Ovary (tissue), 10 donors: ENCODE measurements at places on chromosomes 12 and 14. TPM values are rescaled to one million over a fixed set of nuclear protein-coding genes. Genes with fewer than 3 reads are reported as not detected.

DNA sequence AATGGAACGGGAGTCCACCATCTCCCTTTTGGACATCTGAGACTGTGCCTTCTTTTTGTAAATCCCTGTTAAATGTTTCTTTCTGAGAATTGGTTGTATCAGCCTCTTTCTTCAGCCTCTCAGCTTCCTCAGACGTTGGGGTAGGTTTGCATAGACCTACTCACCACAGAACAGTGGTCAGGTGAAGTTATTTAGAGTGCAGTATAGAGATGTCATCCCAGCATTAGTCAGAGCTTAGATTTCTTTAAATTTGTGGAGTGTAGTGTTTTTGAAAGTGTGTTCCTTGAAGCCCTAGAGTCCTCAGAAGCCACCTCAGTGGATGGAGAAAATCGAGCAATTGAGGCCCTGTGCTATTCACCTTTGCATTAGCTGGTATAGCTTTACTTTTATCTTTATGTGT lies 8.9 kb upstream of the EEA1 start:
- no peak for DNase-seq
- no peaks in the 10 kb centered on the region for H3K36me3 ChIP-seq
- no peak overlapping the region for H3K27ac ChIP-seq
- no peak overlapping the region for H3K4me3 ChIP-seq

- no peaks in the 10 kb centered on the region for H3K36me3 ChIP-seq
- no peaks in the 10 kb centered on the region for H3K27me3 ChIP-seq
These were observed 6.3 kb downstream of the CLEC2A start for GRCh38 chr12:9925705-9926393.

Gene VEZT
- total RNA-seq, result 67.7 TPM

DNA sequence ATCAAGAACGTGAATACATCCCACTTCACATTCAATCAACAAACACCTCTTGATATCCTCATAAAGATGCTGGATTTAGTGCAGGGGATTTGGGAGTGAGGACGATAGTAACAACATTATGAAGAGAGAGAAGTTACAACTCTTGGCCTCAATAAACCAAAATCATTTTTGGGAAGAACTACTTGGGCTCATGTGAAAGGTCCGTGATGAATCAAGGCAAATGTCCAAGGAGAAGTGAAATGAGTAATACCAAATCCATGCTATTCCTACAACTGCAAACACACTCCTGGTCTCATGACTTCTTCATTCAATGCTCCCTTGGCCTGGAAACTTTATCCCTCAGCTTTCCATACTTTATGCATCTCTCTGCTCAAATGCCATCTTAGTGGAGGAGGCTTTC lies 162.0 kb upstream of the LMNTD1 start:
- no peak for DNase-seq
- H3K36me3 ChIP-seq, result no peaks in the 10 kb centered on the region
- H3K4me1 ChIP-seq, result no peaks in the 10 kb centered on the region
- H3K4me3 ChIP-seq, result no peak overlapping the region
- H3K27me3 ChIP-seq, result no peaks in the 10 kb centered on the region

Gene OSBPL8
- 55.4 TPM for total RNA-seq

- H3K27ac ChIP-seq, result peak overlapping the region; percentile 63
- DNase-seq, result no peak
- H3K36me3 ChIP-seq, result no peaks in the 10 kb centered on the region
- no peak overlapping the region for H3K4me3 ChIP-seq
- no peaks in the 10 kb centered on the region for H3K27me3 ChIP-seq
These were observed 8.5 kb upstream of the LTBP2 start for GRCh38 chr14:74620497-74620921.

DNA sequence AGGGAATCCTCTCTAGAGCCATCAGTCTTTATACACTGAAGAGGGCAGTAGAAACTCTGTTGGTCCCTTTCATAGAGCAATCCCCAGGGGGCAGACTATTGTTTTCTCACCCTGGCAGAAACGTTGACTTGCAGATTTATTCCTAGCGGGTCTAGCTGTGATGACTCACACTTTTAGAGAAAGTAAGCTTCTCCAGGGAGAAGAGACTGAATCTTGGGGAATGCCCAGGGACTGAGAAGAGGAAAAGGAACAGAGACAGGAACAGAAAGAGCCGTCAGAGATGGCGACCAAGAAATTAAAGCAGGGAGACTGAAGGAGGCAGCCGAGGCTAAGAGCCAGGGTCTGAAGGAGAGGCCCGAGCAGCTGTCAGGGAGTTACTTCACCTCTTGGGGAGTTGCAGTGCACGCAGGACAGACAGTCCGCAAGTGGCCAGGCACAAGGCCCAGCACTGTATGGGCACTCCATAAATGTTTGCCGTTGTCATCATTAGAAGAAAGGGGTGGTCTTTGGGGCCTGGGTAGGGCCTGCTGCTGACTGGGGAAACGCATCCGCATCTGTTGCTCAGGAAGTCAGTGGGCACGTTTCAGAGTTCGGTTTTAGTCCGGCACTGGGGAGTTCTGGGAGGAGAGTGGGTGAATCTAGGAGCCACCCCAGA lies 13.0 kb downstream of the PLEKHG6 start:
- peaks cover 13% of the 10 kb centered on the region for H3K4me1 ChIP-seq
- no peak for DNase-seq
- H3K27ac ChIP-seq, result no peak overlapping the region
- no peaks in the 10 kb centered on the region for H3K27me3 ChIP-seq
- H3K36me3 ChIP-seq, result no peaks in the 10 kb centered on the region
- no peak overlapping the region for H3K4me3 ChIP-seq

GRCh38 chr12:131683266-131684014 lies 27.4 kb upstream of the SFSWAP start:
- no peaks in the 10 kb centered on the region for H3K27me3 ChIP-seq
- H3K4me1 ChIP-seq, result no peaks in the 10 kb centered on the region
- no peak overlapping the region for H3K27ac ChIP-seq

DNA sequence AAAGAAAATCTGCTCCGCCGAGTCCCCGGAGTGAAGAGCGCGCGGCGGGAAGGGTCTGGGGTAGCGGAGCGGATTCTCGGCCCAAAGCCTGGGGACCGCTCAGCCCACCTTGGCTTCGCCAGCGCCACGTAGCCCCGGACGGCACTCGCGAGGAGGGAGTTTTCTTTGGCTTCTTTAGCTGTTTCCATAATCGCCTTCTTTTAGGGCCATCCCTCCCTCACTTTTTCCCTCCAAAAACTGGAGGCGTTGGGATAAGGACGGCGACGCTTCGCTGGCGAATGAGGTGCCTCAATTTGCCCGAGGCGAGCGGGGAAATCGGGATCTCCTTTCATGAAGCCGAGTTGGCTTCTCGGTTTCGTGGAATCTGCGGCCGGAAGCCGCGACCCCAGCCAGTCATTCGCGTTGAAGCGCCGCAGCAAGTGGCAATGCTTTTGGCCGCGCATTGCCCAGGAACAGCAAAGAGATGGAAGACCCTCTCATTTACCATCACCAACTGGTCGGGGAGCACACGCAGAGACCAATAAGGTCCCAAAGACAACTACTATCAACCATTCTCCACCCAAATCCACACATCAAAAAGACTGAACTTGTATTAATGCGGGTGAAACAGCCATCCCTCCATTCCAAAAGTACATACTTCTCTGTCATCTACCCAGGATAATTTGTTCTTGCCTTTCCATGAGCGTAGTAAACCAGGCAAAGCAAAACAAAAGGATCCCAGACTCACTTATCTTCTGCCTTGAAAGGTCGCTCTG lies 8.4 kb upstream of the SIX1 start:
- H3K4me3 ChIP-seq, result peak overlapping the region; percentile 46
- no peak overlapping the region for H3K27ac ChIP-seq
- H3K4me1 ChIP-seq, result peaks cover 4% of the 10 kb centered on the region
- peaks cover 3% of the 10 kb centered on the region for H3K27me3 ChIP-seq
- H3K36me3 ChIP-seq, result no peaks in the 10 kb centered on the region
- DNase-seq, result no peak

- H3K4me3 ChIP-seq, result no peak overlapping the region
- no peaks in the 10 kb centered on the region for H3K27me3 ChIP-seq
- no peaks in the 10 kb centered on the region for H3K4me1 ChIP-seq
These were observed 12.9 kb upstream of the TMEM263 start for GRCh38 chr12:106942775-106943174.

DNA sequence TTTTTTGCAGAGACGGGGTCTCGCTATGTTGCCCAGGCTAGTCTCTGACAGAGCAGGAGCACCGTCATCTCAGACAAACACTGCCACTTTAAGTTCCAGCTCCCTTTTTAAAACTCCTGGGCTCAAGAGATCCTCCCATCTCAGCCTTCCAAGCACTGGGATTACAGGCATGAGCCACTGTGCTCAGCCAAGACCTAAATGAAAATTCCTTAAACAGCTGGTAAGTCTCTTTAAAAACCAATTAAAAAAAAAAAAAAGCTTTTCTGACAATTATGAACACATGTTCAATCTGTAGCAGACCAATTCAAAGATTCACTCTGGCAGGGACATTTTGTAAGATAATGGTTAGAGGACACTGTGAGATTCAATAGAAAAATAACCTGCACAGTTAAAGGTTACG lies 77.8 kb downstream of the HECTD4 start:
- no peaks in the 10 kb centered on the region for H3K27me3 ChIP-seq
- no peak overlapping the region for H3K27ac ChIP-seq
- no peaks in the 10 kb centered on the region for H3K36me3 ChIP-seq
- DNase-seq, result no peak
- H3K4me1 ChIP-seq, result peaks cover 6% of the 10 kb centered on the region
- no peak overlapping the region for H3K4me3 ChIP-seq

Gene JAG2
- 2.5 TPM for total RNA-seq

DNA sequence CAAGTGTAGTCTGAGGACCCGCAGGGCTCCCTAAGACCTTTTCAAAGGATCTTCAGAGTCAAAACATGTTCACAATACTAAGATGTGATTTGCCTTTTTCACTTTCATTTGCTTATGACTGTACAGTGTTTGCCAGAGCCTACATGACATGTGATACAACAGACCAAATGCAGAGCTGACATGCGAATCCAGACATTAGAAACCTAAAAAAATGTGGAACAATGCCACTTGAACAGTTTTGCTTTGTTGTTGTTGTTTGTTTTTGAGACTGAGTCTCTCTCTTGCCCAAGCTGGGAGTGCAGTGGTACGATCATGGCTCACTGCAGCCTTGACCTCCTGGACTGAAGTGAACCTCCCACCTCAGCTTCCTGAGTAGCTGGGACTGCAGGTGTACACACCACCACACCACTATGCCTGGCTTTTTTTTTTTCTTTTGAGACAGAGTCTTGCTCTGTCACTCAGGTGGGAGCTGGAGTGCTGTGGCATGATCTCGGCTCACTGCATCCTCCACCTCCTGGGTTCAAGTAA lies 5.3 kb upstream of the RAB35 start:
- H3K4me1 ChIP-seq, result peaks cover 4% of the 10 kb centered on the region
- no peak overlapping the region for H3K27ac ChIP-seq
- H3K36me3 ChIP-seq, result no peaks in the 10 kb centered on the region
- DNase-seq, result no peak

Gene GLIPR1L1
- not detected for total RNA-seq

Gene SPIC
- not detected for total RNA-seq

DNA sequence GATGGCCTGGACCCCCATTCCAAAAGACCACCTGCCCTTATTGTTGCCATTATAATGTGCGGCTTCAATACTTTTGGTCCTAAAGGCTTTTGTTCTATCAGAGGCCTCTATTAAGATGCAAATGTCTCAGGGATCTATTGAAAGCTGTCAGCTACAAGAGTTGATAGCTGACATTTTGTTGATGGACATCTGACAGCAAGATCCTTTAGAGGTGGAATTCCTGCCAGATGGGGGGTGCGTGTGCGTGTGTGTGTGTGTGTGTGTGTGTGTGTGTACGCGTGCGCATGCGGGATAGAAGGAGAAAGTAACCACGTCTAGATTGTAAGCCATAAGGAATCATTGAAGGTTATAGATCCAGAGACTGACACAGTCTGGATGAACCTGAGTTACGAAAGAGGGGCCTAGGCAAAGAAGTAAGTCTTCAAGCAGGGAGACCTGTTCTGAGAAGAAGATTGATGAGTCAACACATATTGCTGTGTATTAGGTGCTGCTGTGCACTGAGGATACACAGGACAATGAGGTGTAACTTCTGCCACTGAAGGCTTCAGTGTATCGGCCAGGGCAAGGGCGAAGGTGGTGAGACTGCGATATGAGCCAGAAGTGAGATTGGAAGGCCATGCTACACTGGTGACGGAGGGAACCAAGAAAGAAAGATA lies 89.2 kb downstream of the PRMT8 start:
- no peaks in the 10 kb centered on the region for H3K36me3 ChIP-seq
- H3K4me1 ChIP-seq, result no peaks in the 10 kb centered on the region
- no peak for DNase-seq

DNA sequence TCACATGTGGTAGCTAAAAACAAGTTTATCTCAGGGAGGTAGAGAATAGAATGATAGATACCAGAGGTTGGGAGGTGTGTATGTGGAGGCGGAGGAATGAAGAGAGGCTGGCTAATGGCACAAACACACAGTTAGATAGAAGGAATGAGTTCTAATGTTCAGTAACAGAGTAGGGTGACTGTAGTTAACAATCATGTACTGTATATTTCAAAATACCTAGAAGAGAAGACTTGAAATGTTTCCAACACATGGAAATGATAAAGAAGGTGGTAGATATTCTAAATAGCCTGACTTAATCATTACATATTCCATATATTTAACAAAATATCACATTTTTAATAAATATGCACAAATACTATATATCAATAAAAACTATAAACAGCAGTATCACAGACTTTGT lies 8.9 kb upstream of the IFNG-AS1 start:
- no peak overlapping the region for H3K27ac ChIP-seq
- DNase-seq, result no peak
- no peaks in the 10 kb centered on the region for H3K27me3 ChIP-seq
- no peaks in the 10 kb centered on the region for H3K36me3 ChIP-seq

DNA sequence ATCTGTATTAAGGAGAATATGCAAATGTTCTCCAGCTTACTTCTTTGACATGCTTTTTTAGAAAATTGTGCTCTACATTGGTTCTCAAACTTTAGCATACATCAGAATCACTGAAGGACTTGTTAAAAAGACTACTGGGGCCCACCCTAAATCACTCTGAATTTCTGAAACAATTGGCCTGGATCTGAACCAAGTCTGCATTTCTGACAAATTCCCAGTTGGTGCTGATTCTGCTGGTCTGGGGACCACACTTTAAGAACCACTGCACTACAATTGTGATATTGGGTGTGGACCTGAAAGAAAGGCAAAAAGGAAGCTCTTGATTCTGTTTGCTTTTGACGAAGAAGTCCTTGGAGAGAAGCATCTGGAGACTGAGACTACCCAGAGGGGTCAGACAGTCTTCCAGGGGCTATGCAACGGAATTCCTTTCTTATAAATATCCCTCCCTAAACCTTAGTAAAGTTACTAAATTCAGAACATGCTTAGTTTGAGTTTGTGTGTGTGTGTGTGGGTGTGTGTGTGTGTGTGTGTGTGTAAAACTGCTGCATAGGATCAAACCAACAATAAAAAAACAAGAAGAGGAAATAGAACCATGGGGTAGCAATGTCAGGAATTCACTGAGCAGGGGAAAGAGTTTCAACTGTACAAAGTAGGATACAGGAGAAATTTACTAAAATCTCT lies 36.8 kb downstream of the EAPP start:
- DNase-seq, result no peak
- H3K27ac ChIP-seq, result peak overlapping the region; percentile 46
- H3K4me3 ChIP-seq, result no peak overlapping the region
- H3K36me3 ChIP-seq, result no peaks in the 10 kb centered on the region

Gene KRT73
- not detected for total RNA-seq

DNA sequence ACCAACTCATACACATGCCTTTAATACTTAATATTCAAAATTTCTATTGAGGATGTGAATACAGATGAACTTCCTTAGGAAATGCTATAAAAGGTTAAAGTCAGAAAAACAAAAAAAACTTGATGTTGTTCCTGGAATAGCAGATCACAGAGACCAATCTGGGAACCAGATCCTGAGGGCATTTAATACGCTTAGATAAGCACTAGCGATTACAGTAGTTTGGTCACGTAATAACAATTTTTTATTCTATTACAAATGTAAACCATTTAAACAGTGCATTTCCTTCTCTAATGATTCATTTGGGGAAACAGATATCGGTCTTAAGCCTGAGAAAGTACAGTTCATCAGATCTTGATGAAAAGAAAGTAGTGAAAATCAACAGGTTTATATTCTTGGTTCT lies 30.8 kb upstream of the ABCC9 start:
- DNase-seq, result no peak
- H3K27ac ChIP-seq, result no peak overlapping the region
- H3K4me1 ChIP-seq, result peaks cover 4% of the 10 kb centered on the region
- no peak overlapping the region for H3K4me3 ChIP-seq
